ENCODE measurements at places on chromosomes 3 and 15.

DNA sequence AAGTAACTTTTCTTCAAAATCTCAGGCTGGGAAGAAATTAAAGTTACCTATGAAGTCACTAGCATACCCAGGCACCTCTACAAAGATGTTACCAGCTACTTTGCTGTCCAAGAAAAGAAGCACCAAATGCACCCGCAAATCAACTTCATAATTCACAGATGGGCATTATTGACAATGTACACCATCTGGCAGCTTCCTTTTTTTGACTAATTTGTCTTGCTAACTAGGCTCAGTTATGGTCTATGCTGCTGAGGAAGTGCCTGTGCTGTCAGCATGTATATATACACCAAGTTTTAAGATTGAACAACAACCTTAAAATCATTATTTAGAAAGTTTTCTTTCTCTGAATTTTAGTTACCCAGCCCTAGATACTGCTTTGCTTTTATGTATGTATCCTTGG is 93.8 kb downstream of the NSUN3 start:
- no peak for DNase-seq

DNA sequence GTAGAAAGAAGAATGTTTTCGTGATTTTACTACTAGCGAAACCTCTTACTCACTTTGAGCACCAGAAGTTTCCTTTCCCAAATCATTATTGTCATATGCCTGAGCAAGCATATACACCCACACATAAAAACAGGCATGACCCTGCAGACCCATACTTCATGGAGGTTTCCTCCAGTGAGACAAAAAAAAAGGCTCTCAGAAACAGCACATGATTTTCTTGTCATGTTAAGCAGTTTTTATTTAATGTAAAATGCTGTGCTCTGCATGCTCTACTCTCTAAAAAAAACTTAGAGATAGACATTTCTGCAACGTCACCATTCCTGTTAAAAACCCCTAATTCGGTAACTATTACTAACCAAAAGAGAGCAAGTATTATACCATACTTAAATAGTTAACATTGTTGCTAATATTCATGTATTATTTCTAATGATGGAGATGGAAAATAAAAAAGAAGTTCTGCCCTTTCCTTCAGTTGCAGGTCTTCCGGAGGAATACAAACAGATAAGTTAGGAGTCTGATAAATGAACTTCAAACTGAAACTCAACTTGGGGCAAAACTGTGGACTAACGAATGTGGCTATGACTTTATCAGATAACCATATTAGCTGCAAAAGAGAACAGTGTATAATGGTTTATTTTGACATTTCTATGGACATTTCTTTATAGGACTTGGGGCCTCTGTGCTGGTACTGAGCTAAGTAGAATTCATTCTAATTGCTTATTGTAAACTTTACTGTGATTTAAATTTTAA is 15.9 kb downstream of the CD200R1 start:
- no peak for DNase-seq

DNA sequence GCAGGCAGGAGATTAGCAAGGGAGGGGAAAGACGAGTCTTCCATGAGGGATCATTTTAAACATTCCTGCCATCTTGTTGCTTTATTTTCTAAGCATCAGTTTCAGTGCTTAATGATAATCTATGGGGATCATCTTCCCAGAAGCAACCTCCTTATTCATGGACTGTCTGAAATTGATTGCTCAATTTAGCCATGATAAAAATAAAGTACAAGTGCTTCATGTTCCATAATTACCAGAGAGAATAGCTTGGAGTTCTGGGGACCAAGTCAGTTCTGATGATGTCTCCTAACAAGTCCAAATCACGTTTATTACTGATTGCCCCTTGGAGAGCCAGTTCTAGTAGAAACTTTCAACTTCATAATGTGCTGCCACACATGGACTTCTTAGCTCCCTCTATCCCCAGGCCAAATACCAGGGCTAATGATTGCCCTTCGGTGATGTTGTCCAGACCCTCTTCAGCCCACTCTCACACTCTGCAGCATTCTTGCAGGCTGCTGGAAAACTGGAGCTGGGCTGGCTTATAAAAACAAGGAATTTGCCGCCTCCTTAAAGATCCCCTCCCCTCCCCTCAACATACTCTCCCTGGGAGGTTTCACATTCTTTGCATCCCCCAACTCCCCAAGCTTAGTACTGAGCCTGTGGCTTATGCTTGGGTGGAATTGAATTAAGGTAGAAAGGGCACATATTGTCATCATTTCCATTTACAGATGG is 222.1 kb upstream of the ADAMTS9 start:
- DNase-seq, result no peak

GRCh38 chr3:173796405-173796804 is 398.9 kb downstream of the NLGN1 start:
- no peak for DNase-seq

DNA sequence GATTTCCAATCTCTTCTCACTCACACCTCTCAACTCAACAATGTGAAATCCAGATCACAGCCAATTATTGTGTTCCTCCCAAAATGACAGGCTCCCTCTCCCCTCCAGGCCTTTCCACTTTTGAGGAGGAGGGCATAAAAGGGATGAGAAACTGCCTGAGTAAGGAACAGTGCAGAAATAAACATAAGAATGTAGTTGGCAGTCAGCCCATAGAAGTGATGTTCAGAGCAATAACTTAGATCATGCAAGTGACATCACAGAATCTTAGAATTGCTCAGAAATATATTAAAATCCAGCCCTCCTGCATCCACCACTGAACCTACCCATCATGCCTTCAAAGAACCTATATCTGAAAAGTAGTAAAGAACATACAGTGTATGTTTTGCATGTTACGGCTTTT is 299.4 kb upstream of the GADL1 start:
- no peak for DNase-seq
